Kidney (tissue), 22 donors: ENCODE measurements at places on chromosomes 1 and 21. TPM values are rescaled to one million over a fixed set of nuclear protein-coding genes. Genes with fewer than 3 reads are reported as not detected.

- DNase-seq: no peak
These were observed 1204.6 kb upstream of the TMPRSS15 start for GRCh38 chr21:19608101-19608621.

- no peak for DNase-seq
These were observed 91.7 kb downstream of the COL24A1 start for GRCh38 chr1:86064899-86065298.

- DNase-seq: peak; percentile 45
These were observed 357.6 kb downstream of the KIF26B start for GRCh38 chr1:245512181-245512888.

- DNase-seq: no peak
These were observed 28.7 kb downstream of the NBPF3 start for GRCh38 chr1:21468599-21468998.

- no peak for DNase-seq
These were observed 158.6 kb downstream of the PGBD5 start for GRCh38 chr1:230267338-230268065.

The ZNF593OS gene
- polyA plus RNA-seq: not detected

GRCh38 chr21:43866659-43867331, 1.8 kb downstream of the AGPAT3 start:
- no peak for DNase-seq

GRCh38 chr1:171817511-171818265, 23.6 kb upstream of the DNM3 start:
- no peak for DNase-seq

GRCh38 chr1:27522432-27523336, 32.7 kb upstream of the WASF2 start:
- DNase-seq: peak; percentile 86

The FCGR3A gene
- polyA plus RNA-seq: 12.2 TPM

- no peak for DNase-seq
These were observed 99.6 kb downstream of the EIF4G3 start for GRCh38 chr1:21077085-21077484.

GRCh38 chr21:14773777-14774345, 227.7 kb upstream of the SAMSN1 start:
- DNase-seq: peak; percentile 14

- no peak for DNase-seq
These were observed 235.0 kb upstream of the KIAA0040 start for GRCh38 chr1:175427625-175428024.

The METTL25B gene
- polyA plus RNA-seq: 29.4 TPM

- no peak for DNase-seq
These were observed 15.7 kb downstream of the SERTAD4 start for GRCh38 chr1:210248341-210248740.

The NOC2L gene
- polyA plus RNA-seq: 42.4 TPM

The DYNLT4 gene
- not detected for polyA plus RNA-seq

DNA sequence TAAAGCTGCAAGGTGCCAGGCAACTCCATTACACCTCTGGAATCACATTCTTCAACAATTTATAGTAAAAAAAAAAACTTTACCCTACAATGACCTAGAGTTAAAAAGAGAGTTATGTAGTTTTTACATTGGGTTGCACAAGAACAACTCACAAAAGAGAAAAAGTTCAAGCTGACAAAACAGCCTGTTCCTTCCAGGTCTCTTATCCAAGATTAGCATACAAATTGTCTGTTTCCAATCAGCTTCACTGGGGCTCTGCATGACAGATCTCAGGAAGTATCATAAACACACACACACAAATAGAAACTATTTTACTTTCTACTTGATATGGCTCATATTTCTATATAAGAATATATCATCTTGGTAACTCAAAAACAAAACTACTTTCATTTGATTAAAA, 154.6 kb downstream of the PCNX2 start:
- no peak for DNase-seq

DNA sequence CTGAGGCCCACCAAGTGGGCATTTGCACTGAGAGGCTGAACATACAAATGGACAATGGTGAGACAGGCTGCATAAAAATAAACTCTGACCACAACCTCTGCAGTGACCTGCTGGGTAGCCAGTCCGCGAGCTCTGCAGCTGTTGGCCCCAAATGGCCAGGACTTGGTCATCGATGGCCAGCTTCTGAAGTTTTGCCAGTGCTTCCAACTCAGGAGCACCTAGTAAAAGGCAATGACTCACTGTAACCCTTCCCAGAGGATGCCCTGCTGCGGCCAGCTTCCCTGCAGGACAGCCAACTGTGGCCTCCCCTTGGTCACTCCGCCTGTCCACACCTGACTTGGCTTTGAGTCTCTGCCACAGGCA, 185.4 kb downstream of the DYRK1A start:
- DNase-seq: no peak

DNA sequence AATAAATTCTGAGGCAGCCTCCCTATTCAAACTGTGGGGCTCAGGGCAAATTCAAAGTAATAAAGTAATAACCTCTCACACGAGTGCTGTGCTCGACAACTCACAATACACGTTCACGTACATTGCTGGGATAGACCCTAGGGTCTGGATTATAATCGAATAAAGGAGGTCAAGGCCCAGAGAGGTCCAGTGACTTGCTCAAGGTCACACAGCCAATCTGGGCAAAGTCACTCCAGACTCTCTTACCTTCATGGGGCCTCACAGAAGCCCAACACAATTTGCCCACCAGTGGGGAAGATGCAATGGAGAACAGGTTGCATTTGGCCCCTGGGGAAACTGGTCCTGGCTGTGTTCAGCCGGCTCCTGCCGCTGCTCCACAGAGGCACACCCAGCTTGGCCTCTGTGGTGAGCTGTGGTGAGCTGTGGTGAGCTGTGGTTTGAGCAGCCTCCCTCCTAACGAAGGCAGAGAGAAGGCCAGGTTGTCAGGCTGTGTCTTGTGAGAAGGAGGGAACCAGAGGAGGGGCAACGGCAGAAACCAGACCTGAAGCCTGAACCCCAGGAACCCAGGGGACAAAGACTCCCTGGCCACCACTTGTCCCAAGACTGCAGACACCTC, 35.1 kb downstream of the NUAK2 start:
- DNase-seq: no peak

The AQP10 gene
- polyA plus RNA-seq: not detected

- no peak for DNase-seq
These were observed 60.0 kb upstream of the ATP5PO start for GRCh38 chr21:33975548-33976081.

DNA sequence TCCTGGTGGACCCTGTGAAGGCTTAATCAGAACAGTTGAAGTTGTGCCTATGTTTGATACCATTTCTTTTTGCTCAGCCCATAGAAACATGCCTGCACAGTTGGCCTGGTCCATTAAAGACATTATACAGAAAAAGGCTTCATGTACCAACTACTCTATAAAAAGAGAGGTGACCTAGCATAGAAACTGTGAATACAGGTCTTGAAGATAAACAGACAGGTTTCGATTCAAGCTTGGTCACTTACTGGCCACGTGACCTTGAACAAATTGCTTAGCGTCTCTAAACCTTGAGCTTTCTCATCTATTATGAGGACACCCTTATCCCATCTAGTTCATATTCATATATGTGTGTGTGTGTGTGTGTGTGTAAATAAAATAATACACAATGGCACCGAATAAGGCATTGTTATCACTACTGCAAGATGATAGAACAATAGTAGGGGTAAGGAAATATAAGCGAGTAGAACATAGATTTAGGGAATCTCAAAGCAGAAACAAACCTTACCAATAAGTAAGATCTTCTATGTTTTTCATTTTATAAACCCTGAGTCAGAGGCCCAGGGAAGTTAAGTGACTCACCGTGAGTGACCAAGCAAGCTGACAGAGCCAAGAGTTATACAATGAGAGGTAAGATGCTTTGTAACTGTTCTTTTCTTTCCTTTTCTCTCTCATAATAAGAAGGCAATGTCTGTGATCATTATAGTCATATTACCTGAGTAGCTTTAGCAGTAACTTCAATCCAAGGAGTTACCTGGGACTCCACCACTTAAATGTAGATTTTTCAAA, 476.8 kb upstream of the DEPDC1 start:
- no peak for DNase-seq

- DNase-seq: peak; percentile 74
These were observed 9.8 kb upstream of the PHACTR4 start for GRCh38 chr1:28359592-28360239.

- peak; percentile 20 for DNase-seq
These were observed 381.1 kb upstream of the PKN2 start for GRCh38 chr1:88302843-88303486.

The WNT3A gene
- polyA plus RNA-seq: not detected

- DNase-seq: no peak
These were observed 89.8 kb downstream of the KIF14 start for GRCh38 chr1:200530623-200531261.

DNA sequence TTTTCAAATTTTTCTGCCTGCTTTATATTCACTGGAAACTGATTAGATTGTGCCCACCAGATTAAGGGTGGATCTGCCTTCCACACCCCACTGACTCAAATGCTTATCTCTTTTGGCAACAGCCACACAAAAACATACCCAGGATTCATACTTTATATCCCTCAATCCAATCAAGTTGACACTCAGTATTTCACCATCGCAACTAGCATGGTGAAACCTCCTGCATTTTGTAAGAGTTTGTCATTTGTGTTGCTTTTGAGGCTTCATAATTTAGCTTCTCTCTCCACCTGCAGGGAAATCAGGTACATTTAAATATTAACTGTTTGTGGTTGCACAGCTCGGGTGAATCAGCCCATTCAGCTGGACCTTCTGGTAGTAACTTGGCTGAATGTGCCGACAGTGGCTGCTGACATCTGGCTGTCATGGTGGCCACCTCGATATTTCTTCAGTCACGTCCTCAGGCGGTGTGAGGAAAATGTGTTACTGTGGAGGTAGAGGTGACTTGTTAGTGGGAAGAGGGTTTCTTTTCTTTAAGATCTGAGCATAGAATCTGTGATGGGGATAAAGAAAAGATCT, 224.0 kb downstream of the PTBP2 start:
- DNase-seq: no peak

The CD160 gene
- not detected for polyA plus RNA-seq

DNA sequence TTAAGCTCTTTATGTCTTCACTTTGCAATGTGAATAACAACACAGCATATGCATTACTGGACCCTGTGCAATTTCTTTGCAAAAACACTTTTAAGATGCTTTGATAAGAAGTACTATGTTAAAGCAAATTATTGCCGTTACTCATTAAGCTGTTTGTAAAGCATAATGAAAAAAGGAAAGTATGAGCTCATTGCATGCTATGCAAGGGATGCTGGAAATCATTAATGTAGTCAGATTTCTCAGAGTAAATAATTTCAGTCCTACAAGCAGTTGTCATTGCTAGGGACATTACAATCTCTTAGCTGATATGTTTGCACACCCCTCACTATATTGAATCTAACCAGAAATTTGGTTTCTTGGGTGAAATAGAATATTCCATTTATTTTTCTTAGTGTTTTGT, 982.5 kb upstream of the ADGRL2 start:
- no peak for DNase-seq

The ATAD3C gene
- 14.3 TPM for polyA plus RNA-seq

GRCh38 chr1:110605901-110606656, at the start of gene KCNA2:
Gene KCNA2, minus strand, starts transcription at chr1:110606358. Its CDS starts 1,576 bp downstream, at chr1:110604782.
- DNase-seq: peak; percentile 67

DNA sequence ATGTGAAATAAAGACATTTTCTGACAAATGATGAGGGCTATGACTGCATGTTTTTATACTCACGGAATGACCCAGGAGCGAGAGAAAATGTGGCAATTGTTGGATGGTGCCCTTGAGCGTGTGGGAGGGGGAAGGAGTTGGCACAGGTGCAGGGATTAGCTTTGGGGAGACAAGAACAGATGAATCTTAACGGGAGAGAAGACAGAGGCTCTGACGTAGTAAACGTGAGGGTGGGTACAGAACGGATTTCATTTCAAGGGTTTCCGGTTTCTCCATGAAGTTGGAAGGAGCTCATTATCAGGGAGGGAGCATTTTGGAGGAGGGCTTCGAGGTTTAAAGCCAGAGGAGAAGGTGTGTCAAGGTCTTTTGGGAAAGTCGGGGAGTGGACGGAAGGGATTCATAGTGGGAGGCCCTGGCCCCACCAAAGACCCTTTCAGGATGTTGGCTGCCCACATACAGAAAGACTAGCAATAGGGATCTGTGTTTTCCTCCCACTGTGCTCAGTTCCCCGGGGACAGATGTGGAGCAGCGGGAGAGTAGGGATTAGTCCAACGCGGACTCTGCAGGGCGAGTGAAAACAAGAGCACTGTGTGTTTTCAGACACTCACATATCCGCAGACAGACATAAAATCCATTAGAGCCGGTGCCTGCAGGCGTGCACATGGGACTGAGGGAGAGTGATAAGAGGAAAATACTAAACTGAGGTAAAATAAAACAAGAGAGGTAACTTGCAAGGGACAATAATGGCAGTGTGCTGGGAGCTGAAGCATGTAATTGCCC, 584.1 kb downstream of the AJAP1 start:
- no peak for DNase-seq

DNA sequence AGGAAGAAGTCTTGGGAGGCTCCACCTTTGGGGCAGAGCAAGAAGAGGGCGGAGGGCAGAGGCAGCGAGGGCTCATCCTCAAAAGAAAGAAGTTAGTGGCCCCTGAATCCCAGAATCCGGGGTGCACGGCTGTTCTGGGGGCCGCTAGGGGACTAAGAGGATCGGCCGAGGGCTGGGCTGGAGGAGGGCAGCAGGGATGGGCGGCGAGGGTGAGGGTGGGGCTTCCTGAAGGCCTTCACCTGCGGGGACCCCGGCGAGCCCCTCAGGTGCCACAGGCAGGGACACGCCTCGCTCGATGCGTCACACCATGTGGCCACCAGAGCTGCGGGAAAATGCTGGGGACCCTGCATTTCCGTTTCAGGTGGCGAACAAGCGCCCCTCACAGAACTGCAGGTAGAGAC, 23.9 kb downstream of the COL6A1 start:
- no peak for DNase-seq

- no peak for DNase-seq
These were observed 165.5 kb upstream of the KCNJ6 start for GRCh38 chr21:38081708-38082107.
